ENCODE measurements at places on chromosomes 5 and 9. TPM values are rescaled to one million over a fixed set of nuclear protein-coding genes. Genes with fewer than 3 reads are reported as not detected.

DNA sequence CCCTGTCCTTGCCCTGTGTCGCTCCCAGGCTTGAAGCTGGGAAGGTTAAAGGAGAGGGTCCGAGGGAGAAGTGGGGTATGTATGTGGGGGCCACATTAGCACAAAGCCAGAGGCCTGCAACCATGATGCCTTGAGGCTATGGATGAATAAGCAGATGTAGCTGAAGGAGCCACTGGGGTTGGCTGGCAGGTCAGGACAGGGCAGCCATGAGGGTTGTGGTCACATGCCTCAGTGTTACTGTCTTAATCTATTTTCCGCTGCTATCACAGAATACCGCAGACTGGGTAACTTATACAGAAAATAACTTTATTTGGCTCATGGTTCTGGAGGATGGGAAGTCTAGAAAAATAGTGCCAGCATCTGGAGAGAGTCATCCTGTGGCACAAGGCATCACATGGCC is 9.2 kb upstream of the GRHPR start:
- H3K4me3 ChIP-seq: no peak overlapping the region
- H3K27me3 ChIP-seq: no peaks in the 10 kb centered on the region
- DNase-seq: no peak
- no peaks in the 10 kb centered on the region for H3K36me3 ChIP-seq
- peaks cover 11% of the 10 kb centered on the region for H3K4me1 ChIP-seq

DNA sequence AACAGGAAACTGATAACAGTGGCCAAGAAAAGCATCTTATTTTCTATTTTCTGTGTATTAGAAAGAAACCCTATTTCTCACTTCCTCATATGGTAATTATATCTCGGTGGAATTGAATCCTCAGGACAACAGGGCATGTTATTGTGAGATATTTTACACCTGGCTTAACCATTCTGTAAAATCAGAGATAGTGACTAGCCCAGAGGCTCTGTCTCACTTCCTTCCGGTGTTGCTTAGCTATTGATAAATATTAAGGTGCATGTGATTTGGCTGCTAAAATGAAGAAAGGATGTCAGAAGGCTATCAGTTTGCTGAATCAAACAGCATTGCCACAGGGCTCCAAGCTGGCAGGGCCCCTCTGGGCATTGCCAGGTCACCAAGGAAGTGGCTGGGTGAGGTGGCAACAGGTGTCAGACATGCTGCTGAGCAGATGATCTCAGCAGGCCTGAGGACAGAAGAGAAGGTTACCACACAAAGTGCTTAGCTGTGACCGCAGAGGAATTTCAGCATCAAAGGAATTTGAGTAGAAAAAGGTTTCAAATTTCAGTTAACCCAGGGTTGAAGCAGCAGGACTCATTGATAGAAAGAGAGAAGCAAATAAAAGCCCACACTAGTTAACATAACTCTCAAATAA is 330.7 kb downstream of the PDE4D start:
- H3K27ac ChIP-seq: peak overlapping the region; percentile 55
- no peak overlapping the region for H3K4me3 ChIP-seq
- H3K27me3 ChIP-seq: no peaks in the 10 kb centered on the region
- DNase-seq: peak; percentile 81

The OBP2B gene
- not detected for total RNA-seq

- H3K27me3 ChIP-seq: no peaks in the 10 kb centered on the region
- no peak overlapping the region for H3K4me3 ChIP-seq
- H3K36me3 ChIP-seq: peaks cover 3% of the 10 kb centered on the region
Observed at GRCh38 chr9:33306037-33306436, 15.7 kb downstream of the NFX1 start.

The CCL28 gene
- total RNA-seq: 12.2 TPM

The FYB1 gene
- total RNA-seq: 42.8 TPM

GRCh38 chr5:156330141-156330870 is 3.3 kb downstream of the SGCD start:
- H3K27me3 ChIP-seq: no peaks in the 10 kb centered on the region
- no peak overlapping the region for H3K4me3 ChIP-seq
- H3K36me3 ChIP-seq: no peaks in the 10 kb centered on the region
- H3K4me1 ChIP-seq: no peaks in the 10 kb centered on the region
- no peak overlapping the region for H3K27ac ChIP-seq

The WNT8A gene
- not detected for total RNA-seq

GRCh38 chr5:16147179-16147900 is 32.3 kb downstream of the MARCHF11 start:
- DNase-seq: no peak
- H3K27ac ChIP-seq: no peak overlapping the region
- H3K36me3 ChIP-seq: no peaks in the 10 kb centered on the region
- no peaks in the 10 kb centered on the region for H3K27me3 ChIP-seq
- H3K4me3 ChIP-seq: no peak overlapping the region

GRCh38 chr5:125461641-125462072 is 715.2 kb upstream of the ZNF608 start:
- DNase-seq: no peak
- no peaks in the 10 kb centered on the region for H3K36me3 ChIP-seq
- H3K27ac ChIP-seq: no peak overlapping the region
- no peaks in the 10 kb centered on the region for H3K27me3 ChIP-seq
- no peaks in the 10 kb centered on the region for H3K4me1 ChIP-seq

GRCh38 chr9:75892216-75892911 is 1.9 kb downstream of the PCSK5 start:
- peaks cover 43% of the 10 kb centered on the region for H3K36me3 ChIP-seq
- H3K27ac ChIP-seq: peak overlapping the region; percentile 86
- peak; percentile 64 for DNase-seq

GRCh38 chr5:130545291-130545690 is 619.8 kb downstream of the HINT1 start:
- peaks cover 70% of the 10 kb centered on the region for H3K4me1 ChIP-seq
- no peaks in the 10 kb centered on the region for H3K27me3 ChIP-seq
- H3K27ac ChIP-seq: peak overlapping the region; percentile 21
- H3K4me3 ChIP-seq: no peak overlapping the region
- peak; percentile 37 for DNase-seq

- H3K4me3 ChIP-seq: no peak overlapping the region
- no peaks in the 10 kb centered on the region for H3K27me3 ChIP-seq
- H3K27ac ChIP-seq: peak overlapping the region; percentile 20
- peaks cover 89% of the 10 kb centered on the region for H3K36me3 ChIP-seq
- DNase-seq: no peak
- H3K4me1 ChIP-seq: peaks cover 26% of the 10 kb centered on the region
Observed at GRCh38 chr5:98921947-98922505, 6.8 kb downstream of the CHD1 start.

DNA sequence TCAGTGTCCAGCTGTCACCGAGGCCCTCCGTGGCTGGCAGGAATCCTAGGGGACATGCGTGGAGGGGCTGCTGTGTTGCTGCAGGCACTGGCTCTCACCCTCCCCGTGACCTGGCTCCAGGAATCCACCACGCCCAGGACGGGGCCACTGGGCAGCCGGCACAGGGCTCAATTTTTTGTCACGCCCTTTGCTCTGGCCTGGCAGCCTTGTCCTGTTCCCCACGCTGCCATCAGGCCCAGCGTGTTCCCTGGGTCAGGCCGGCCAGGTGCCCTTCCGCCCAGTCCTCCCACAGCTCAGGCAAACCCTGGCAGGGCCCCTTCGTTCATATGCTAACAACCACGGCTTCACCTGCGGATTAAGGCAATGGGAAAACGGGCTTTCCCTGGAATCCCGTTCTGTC is 37.3 kb downstream of the PROP1 start:
- no peaks in the 10 kb centered on the region for H3K4me1 ChIP-seq
- H3K4me3 ChIP-seq: no peak overlapping the region
- DNase-seq: no peak
- H3K27ac ChIP-seq: no peak overlapping the region

DNA sequence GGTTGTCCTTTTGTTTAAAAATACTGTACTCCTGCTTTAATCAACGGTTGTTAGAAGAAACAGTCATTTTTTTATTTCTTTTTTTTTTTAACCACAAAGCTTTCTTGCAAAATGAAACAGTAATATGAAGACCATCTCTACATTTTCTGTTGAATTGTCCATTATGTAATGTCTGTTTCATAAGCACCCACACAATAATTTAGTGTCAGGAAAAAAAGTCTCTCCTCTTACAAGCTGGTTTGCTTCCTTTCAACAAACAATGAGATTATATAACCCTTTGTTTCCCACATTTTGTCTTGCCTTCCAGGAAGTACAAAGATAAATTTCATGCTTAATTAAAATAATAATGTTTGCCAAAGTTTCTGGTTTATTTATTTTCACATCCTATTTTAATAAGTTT is 16.7 kb downstream of the CTNNAL1 start:
- H3K27ac ChIP-seq: no peak overlapping the region
- no peak for DNase-seq
- H3K4me3 ChIP-seq: no peak overlapping the region
- no peaks in the 10 kb centered on the region for H3K36me3 ChIP-seq

DNA sequence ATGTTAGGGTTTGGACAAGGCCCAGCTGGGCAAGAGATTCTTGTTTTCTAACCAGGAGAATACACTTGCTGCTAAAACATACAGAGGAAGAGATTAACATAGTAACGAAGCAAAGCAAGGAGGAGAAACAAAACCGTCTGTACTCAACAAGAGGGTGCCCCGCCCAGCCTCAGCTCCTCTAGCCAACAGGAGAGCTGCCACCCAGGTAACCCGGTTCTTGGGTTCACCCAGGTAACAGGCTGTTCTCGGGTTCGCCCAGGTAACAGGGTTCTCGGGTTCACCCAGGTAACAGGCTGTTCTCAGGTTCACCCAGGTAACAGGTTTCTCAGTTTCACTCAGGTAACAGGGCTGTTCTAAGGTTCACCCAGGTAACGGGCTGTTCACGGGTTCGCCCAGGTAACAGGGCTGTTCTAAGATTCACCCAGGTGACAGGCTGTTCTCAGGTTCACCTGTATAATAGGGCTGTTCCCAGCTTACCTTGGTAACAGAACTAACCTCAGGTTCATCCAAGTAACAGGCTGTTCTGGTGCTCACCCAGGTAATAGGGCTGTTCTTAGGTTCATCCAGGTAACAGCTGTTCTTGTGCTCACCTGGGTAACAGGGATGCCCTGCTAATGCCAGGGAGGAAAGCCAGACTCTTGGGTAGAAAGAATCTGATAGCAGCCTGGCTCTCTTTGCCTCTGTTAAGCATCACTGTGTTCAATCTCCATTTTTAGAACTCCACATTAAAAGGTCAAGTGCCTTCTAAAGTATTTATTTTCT is 271.6 kb downstream of the SYK start:
- no peak for DNase-seq
- H3K27ac ChIP-seq: no peak overlapping the region
- no peaks in the 10 kb centered on the region for H3K36me3 ChIP-seq
- H3K4me1 ChIP-seq: peaks cover 10% of the 10 kb centered on the region

DNA sequence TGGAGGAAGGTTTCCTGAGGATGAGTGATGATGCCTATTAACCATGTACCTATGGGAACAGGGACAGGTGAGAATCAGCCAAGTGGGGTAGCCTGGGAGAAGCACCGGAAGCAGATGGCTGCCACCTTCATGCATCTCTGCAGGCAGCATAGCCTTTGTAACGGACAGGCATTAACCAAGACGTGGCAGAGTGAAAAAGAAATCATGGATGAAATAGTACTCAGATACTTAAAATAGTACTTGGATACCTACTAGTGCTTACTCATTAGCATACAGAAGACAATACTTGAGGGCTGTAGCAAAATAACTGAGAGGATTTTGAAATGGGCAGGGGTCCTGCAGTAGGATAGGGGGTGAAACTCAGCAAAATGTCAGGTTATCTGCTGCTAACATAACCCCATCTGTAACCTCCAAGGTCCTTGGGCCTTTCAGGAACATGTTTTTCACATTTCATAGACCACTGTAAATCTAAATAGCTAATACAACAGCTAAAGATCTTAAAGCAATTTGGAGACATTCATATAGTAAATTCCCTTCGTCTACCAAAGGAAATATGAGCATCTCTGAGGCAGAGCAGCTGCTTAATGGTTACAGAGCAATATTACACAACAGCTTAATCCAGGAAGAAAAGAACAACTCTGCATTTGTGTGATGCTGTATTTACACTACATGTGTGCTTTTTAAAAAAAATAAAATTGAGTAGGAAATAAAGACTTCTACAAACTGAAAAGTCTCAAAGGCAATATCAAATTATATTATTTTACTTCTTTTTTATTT is 154.3 kb downstream of the NFIB start:
- no peak overlapping the region for H3K4me3 ChIP-seq
- H3K4me1 ChIP-seq: peaks cover 26% of the 10 kb centered on the region
- H3K27ac ChIP-seq: no peak overlapping the region
- H3K27me3 ChIP-seq: no peaks in the 10 kb centered on the region
- peaks cover 6% of the 10 kb centered on the region for H3K36me3 ChIP-seq

The LRRC19 gene
- 0.21 TPM for total RNA-seq

The CWC27 gene
- 25.9 TPM for total RNA-seq

DNA sequence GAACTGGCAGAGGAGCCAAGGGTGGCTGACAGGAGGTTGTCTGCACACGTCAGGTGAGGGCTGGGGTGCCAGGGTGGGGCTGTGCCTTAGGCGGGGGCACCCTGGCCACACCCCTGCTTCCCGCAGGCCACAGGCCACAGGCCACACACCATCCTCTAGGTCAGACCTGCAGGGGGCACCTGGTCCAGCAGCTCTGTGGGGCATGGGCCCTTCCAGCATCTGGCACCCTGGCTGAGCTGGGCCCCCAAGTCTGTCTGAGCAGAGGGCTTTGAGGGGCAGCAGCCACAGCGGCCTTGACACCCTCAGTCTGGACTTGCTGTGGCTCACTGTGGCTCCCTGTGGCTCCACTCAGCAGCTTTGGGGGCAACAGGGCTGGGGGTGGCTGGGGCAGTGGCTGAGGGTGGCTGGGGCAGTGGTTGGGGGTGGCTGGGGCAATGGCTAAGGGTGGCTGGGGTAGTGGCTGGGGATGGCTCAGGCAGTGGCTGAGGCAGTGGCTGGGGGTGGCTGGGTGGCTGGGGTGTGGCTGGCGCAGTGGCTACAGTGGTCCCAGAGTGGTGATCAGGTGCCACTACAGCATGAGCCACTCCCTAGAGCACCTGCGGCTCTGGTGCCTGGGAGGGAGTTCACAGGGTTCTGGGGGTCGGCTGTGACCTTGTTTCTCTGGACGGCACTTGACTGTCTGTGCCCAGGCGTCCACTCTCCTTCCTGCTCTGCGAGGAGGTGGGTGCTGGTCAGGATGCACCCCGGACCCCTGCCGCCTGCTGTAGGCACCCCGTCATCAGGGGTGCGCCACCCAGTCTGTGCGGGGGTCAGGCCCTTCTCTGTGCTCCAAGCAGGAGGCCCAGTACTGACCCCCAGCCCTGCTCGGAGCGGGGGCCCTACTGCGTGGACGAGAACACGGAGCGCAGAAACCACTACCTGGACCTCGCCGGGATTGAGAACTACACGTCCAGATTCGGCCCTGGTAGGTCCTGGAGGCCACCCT is 27.1 kb downstream of the NKD2 start:
- H3K4me1 ChIP-seq: no peaks in the 10 kb centered on the region
- H3K27ac ChIP-seq: no peak overlapping the region
- H3K36me3 ChIP-seq: peaks cover 9% of the 10 kb centered on the region
- H3K4me3 ChIP-seq: no peak overlapping the region
- peaks cover 29% of the 10 kb centered on the region for H3K27me3 ChIP-seq
- no peak for DNase-seq

GRCh38 chr5:35058374-35058788 is 10.6 kb upstream of the AGXT2 start:
- H3K27ac ChIP-seq: no peak overlapping the region
- no peaks in the 10 kb centered on the region for H3K4me1 ChIP-seq
- no peaks in the 10 kb centered on the region for H3K36me3 ChIP-seq
- H3K4me3 ChIP-seq: no peak overlapping the region
- DNase-seq: no peak
- no peaks in the 10 kb centered on the region for H3K27me3 ChIP-seq

Measured in Calu3 (cell line).